ENCODE measurements at places on chromosomes 12 and 14. TPM values are rescaled to one million over a fixed set of nuclear protein-coding genes. Genes with fewer than 3 reads are reported as not detected.

DNA sequence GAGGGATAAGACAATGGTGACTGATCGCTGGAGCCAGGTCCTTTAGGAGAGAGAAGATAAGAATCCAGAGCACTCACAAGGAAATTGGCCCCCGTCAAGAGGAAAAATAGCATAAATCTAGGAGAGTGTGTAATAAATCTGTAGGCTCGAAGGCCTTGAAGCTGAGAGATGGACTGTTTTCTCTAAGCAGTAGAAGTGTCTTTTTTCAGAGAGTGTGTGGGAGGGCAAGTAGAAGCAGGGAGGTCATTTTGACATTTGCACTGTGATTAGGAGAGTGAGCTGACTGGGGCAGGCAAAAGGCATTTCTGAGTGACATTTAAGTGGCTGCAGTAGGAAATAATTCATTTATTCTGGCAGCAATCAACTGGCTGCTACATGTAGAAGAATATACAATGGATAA is 78.0 kb upstream of the DDHD1 start:
- DNase-seq: no peak

GRCh38 chr14:78970677-78971076 is 800.5 kb downstream of the NRXN3 start:
- DNase-seq: no peak

DNA sequence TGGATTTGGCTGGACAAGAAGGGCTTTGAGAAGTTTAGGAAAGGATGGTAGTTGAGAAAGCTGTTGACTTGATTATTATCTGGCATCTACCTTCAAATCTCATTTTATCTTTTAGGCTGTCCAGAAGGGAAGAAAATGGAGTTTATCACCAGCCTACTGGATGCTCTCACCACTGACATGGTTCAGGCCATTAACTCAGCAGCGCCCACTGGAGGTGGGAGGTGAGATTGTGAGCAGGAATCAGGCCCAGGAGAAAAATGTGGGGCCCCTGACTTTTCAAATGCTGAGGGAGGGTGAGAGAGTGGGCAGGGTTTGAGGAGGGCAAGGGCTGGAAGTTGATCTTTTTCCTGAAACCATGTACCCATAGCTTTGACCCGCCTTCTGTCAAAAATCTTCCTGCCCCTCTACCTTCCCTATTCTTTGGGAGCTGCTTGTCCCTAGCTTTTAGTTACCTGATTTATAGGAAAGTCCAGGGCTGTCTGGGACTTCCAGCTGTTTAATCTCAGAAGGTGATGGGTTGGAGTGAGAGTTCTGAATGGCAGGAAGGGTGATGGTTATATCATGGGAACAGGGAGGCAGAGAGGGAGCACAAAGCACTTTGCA is 134.2 kb downstream of the SMOC1 start:
- peak; percentile 93 for DNase-seq

DNA sequence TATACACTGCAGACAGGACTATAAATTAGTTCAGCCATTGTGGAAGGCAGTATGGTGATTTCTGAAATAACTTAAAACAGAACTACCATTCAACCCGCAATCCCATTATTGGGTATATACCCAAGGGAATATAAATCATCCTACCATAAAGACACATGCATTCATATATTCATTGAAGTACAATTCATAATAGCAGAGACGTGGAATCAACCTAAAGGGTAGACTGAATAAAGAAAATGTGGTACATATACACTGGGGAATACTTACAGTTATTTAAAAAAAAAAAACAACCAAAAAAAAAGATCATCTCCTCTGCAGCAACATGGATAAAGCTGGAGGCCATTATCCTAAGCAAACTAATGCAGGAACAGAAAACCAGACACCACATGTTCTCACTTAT is 473.9 kb downstream of the TRHDE start:
- DNase-seq: no peak

DNA sequence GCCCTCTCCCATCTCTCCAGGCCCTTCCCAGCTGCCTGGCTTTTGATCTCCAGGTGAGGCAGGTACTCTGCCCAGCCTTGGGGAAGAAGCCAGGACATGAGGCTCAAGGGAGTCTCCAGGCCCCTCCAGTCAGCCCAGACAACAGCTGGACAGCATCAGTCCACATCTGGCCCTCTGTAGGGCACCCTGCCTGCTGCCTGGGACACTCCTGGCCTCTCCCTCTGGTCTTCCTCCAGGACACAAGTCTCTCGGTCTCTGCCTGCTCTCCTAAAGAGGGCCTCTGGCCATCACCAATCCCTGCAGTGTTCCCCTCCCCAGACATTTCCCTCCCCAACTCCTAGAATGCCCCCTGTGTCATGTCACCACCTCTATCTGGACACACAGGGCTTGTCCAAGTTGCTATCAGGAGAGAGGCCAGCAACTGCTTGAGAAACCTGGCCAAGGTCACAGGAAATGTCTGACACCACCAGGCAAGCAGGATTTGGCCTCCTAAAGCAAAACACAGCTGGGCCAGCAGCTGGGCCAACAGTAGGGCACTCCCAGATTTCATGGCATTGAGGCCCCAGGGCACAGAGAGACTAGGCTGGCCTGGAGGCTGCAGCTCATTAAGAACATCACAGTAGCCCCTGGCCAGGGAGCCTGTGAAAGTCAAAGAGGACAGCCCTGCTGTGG is 29.0 kb downstream of the LTBP2 start:
- no peak for DNase-seq

GRCh38 chr14:100836941-100837804 is 11.3 kb downstream of the MEG3 start:
- DNase-seq: no peak

GRCh38 chr14:85279407-85279806 is 250.5 kb upstream of the FLRT2 start:
- DNase-seq: no peak

- peak; percentile 49 for DNase-seq
Observed at GRCh38 chr14:94517248-94517640, 8.0 kb upstream of the SERPINA12 start.

SOAT2 gene
- 0.46 TPM for total RNA-seq

DNA sequence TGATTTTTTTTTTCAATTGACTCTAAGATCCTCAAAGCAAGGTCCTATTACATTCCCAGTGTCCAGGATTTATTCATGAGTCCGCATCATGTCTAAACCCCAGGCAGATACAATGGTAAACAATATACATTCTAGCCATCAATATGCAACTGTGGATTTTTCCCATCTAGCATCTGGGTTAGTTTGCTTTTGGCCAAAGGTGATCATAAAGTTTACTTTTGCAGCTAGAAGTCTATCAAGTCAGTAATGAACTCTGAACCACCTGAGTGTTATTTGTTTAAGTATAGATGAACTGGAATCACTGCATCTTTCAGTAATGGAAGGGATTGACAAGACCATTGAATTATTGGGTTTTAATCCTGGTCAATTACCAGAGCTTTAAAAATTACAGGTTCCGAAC is 80.8 kb downstream of the STON2 start:
- peak; percentile 0 for DNase-seq

TEX52 gene
- total RNA-seq: not detected

DNA sequence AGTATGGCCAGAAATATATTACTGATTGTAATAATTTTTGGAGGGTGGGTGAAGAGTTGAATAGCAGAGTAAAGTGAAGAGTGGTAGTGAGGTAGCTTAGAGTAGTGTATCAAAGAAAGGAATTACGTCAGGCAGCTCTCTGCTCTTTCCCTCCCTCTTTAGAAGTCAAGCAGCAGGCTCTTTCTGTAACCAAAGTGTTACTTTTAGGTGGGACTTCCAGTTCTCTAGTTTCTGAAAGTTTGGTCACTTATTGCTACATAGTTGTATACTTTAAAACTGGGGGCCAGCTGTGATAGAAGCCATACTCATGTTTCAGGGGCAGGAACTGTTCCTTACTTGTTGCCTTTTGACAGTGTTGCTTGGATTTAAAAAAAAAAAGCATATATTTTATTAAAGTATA is 30.6 kb downstream of the ATF7IP start:
- DNase-seq: no peak

- no peak for DNase-seq
Observed at GRCh38 chr12:22008196-22008595, 37.8 kb upstream of the CMAS start.

- DNase-seq: peak; percentile 76
Observed at GRCh38 chr12:123384318-123384993, 524 bp downstream of the KMT5A start.

DNA sequence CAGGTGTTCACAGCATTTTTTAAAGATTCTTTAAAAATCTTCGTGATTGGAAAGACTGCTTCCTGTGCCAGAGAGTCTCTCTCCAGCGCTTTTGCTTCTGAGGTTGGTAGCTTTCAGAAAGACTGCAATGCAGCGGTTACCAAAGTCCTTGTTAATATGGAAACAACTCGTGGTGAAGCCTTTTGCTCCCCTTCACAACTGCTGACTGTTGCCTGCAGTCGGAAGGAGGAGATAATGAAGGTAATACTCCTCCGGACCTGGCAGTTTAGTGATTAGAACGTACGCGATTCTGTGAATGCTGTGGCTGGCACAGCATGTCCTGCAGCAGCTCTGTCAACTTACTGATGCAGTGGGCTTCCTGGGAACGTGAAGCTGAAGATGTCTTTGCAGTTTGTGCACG is 50.9 kb downstream of the TRAF3 start:
- DNase-seq: no peak

- no peak for DNase-seq
Observed at GRCh38 chr12:13463189-13463588, 266.7 kb downstream of the EMP1 start.

DNA sequence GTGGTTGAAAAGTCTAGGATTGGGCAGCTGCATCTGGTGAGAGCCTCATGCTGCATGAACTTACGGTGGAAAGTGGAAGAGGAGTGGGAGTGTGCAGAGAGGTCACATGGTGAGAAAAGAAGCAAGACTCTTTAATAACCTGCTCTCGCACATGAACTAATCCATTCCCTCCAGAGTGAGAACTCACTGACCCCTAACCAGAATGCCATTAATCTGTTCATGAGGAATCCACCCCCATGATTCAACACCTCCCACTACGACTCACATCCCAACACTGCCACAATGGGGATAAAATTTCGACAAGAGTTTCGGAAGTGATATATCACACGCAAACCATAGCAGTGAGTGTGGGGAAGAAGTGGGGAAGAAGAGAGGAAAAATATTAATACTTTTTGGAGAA is 377.4 kb downstream of the NAV3 start:
- no peak for DNase-seq

AMDHD1 gene
- total RNA-seq: 0.72 TPM

TAMALIN gene
- 6.6 TPM for total RNA-seq

DNA sequence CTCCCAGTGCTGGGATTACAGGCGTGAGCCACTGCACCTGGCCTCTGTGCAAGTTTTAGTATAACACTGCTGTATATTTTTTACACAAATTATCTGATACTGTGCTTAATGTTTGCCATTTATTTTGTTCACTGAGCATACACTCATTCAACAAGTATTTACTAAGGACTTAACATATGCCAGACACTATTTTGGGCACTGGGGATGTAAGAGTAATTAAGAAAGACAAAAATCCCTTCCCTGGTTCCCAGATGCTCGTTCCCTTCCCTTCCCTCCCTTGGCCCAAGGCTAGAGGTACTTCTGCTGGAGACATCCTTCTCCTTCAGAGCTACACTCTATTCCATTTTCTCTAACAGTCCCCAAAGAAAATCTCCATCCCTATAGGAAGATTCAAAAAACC is 12.5 kb downstream of the CIT start:
- DNase-seq: peak; percentile 1

CMA1 gene
- not detected for total RNA-seq

GRCh38 chr14:80523518-80524117 is 312.3 kb upstream of the DIO2 start:
- no peak for DNase-seq

DNA sequence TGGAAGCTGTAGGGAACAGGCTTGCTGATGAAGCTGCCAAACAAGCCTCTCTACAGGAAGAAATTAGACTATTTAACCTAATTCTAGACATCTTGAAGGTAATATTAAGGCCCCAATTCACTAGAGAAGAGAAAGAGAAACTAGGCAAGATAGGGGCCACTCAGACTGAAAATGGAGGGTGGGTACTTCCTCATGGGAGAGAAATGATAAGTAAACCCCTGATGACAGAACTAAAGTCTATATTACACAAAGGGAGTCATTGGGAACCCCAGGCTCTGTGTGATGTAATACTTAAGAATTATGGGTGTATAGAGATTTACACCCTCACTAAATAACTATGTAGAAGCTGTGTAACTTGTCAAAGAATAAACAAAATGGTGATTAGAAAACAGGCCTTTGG is 64.3 kb downstream of the APOBEC1 start:
- DNase-seq: no peak

- DNase-seq: no peak
Observed at GRCh38 chr12:2009623-2010022, 5.4 kb upstream of the DCP1B start.

- peak; percentile 57 for DNase-seq
Observed at GRCh38 chr14:53470351-53471043, 317.4 kb upstream of the DDHD1 start.

- no peak for DNase-seq
Observed at GRCh38 chr14:38168416-38168815, 39.3 kb upstream of the SSTR1 start.

GRCh38 chr14:35340616-35341453 is 48.7 kb downstream of the PSMA6 start:
- no peak for DNase-seq

DNA sequence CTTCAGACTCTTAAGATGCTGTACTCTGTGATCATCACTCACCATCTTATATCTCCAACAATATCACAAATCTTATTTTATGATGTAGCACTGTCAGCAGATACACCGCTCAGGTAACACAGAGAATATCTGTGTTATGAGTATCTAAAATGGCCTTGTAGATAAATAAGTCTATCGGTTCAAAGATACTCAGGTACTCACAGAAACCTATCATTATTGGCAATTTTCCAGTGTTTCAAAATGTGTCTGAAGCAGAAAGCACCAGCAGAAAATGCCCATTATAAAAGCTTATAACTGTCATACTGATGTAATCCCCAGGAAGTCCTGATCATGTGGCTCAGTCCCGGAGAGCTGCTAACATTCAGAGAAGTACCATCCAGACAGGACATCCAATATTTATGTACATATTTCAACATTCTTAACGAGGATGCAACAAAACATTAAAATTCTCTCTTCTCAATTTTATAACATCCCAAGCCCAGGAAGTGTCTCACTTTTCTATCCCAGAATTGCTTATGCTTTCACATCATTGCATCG is 190.7 kb upstream of the LMNTD1 start:
- no peak for DNase-seq

GRCh38 chr14:73225496-73225895 is 11.8 kb upstream of the PAPLN start:
- DNase-seq: no peak

DNA sequence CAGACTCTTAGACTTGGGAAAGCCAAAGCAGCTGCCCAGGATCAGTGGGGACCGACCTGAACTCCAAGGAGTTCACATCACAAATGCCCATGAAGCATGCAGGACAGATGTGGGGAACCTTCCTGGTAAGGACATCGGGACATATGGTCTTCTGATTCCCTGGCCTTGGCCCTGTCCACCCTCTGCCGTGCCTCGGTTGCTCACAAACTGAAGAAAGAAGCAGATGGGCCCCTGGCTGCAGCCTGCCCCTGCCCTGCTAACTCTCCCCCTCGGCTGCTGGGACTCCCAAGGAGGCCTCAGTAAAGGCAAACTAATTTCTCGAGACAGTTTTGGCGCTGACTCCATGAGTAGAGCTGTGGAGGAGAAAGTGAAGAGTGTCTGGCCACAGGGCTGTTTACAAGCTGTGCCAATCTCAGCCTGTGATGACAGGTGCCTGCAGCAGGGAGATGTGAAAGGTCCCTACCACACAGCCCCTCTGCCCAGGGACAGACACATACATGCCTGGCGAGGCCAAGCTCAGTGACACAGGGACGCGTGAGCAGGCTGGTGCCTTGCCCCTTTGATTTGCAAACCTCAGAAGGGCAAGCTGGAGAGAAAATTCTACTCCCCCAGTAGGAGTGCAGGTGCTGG is 48.6 kb downstream of the ISCA2 start:
- no peak for DNase-seq

GRCh38 chr12:51589060-51589459 is 2.0 kb upstream of the SCN8A start:
- no peak for DNase-seq

Data from endodermal cell (in vitro differentiated cells).